Right forelimb (tissue), 1 donor: ENCODE measurements at places on chromosomes 4 and X.

DNA sequence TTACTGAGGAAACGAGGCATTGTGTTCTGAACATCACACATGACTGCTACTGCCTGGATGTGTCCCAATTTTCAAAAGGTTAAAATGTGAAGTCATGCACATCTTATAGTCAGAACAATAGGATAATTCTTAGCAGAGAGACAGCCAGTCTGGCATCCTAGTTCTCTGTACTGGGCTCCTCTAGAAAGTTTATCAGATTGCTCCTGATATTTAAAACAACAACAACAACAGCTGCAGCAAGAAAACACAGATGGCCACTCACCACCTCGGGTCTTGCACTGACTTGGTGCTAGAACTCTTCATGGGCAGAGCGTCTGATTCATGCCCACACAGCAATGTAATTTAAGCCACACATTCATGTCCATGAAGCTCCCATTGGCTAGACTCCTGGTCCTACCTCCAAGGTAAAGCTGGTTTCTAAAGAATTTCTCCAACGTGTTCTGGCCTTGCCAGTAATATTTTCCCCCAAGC is 33.3 kb upstream of the SLC2A9 start:
- DNase-seq, result no peak

DNA sequence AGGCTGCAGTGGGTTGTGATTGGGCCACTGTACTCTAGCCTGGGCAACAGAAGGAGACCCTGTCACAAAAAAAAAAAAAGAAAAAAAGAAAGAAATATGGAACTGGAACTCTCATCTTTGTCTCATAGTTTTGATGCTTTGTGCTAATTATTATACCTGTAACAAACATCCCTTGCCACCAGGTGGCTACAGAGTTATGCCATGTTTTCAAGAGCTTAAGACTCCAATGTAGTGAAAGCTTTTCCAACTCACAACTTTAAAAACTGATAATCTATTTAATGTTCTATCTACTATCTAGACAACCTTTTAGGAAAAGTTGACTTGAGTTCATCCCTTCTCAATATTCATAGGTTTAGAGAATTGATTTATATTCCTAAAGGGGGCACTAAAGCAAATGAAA is 42.4 kb downstream of the HTR2C start:
- DNase-seq, result no peak

GRCh38 chr4:95093936-95094929 is 336.5 kb downstream of the BMPR1B start:
- no peak for DNase-seq

DNA sequence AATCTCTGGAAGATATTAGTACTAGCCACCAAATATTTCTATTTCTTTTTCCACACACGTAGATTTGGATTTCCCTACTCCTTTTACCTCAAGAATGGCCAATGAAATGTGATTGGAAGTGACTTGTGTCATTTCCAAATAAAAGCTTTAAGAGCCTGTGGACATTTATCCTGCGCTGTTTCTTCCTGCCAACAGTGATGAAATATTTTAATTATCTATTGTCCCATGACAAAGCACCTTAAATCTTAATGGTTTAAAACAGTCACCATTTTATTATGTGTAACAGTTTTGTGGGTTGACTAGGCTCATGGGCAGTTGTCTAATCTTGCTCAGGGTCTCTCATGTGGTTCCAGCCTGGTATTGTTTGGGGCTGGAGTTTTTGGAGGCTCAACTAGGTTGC is 3.5 kb upstream of the PGRMC2 start:
- no peak for DNase-seq

DNA sequence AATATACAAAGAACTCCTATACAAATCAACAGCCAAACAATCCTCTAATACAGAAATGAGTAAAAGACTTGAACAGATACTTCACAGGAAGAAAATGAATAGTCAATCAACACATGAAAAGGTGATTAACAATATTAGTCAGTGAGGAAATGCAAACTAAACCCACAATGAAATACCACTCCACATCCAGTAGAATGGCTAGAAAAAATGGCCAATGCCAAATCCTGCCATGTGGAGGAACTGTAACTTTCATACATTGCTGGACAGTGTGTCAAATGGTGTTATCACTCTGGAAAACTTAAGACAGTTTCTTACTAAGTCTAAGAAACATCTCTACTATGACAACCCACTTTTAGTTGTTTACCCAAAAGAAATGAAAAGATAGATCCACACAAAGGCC is 59.5 kb downstream of the NSG1 start:
- DNase-seq, result no peak

GRCh38 chrX:18574591-18574990 is 97.3 kb downstream of the RS1 start:
- DNase-seq, result no peak

DNA sequence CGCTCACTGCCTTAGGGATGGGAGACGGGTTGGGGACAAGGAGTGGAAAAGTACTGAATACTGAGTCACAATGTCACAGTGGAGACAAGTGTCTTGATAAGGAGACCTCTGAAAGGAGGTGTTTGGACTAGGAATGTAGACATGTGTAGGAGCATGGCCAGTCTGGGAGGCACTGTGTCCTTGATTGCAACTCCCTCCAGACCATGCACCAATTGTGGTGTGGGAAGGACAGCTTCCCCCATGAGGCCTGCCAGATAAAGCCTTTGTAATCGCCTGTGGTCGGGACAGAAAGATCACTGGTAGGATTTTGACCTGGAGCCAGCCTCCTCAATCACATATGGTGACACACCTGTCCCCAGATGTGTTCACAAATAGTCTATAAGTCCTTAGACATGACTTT is 64.1 kb downstream of the USP38 start:
- no peak for DNase-seq

GRCh38 chrX:129786210-129786651 is 6.5 kb downstream of the SASH3 start:
- DNase-seq, result no peak

GRCh38 chrX:132217203-132218073 is 1.8 kb downstream of the RAP2C start:
- DNase-seq, result peak; percentile 79
